H9 (cell line): ENCODE measurements at places on chromosomes 2 and 18. TPM values are rescaled to one million over a fixed set of nuclear protein-coding genes. Genes with fewer than 3 reads are reported as not detected.

Gene CROCC2
- total RNA-seq = not detected in 2 replicates

Gene SERPINB3
- total RNA-seq = 1.7 TPM in 2 replicates

Gene NCL
- total RNA-seq = 1,269 and 1,271 TPM in 2 replicates

- H3K27me3 ChIP-seq = no peaks in the 10 kb centered on the region
- peaks cover 6% of the 10 kb centered on the region for H3K36me3 ChIP-seq
- DNase-seq = peak; percentile 40
- no peak overlapping the region for H3K27ac ChIP-seq
- no peaks in the 10 kb centered on the region for H3K4me1 ChIP-seq
- no peak overlapping the region for H3K4me3 ChIP-seq
Measured at GRCh38 chr2:122100346-122100745, 344.9 kb downstream of the TSN start.

DNA sequence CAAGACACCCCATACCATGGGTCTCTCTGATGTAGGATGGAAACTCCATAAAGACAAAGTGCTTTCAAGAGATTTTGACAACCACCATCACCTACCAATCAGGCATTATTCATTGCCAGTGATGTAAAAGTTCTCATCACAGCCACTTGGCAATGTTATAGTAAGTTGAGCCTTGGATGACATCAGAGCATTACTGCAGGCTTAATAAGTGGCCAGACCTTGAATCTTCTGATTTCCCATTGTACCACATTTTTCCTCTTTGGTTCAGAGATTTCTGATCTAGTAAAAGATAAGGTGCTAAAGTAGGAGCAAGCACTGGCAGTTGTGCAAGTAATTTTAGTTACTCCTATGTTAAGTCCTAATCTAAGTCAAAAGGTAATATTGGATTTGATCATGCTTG lies 36.5 kb downstream of the OSR1 start:
- no peak overlapping the region for H3K4me3 ChIP-seq
- DNase-seq = no peak
- H3K36me3 ChIP-seq = no peaks in the 10 kb centered on the region
- no peaks in the 10 kb centered on the region for H3K27me3 ChIP-seq

GRCh38 chr2:11142330-11142729 lies 12.9 kb upstream of the SLC66A3 start:
- no peak overlapping the region for H3K27ac ChIP-seq
- H3K36me3 ChIP-seq = no peaks in the 10 kb centered on the region
- no peaks in the 10 kb centered on the region for H3K27me3 ChIP-seq
- no peak overlapping the region for H3K4me3 ChIP-seq
- no peaks in the 10 kb centered on the region for H3K4me1 ChIP-seq
- no peak for DNase-seq

DNA sequence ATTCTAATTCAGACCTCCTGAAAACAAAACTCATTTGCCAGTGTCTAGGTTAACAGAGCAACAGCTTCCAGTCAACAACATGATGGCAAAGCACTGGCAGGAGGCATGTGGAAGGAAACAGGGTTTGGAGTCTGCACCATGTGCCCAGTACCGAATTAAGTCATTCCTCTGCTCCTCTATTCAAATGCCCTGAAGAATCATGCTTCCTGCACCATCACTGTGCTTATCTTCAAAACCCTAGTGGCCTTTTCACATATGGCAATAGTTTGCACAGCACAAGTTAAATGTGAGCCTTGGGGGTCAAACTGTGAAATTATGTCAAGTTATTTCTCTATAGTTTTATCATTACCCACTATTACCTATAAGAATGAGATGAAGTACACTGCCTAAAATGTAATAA lies 75.4 kb upstream of the GRB14 start:
- DNase-seq = no peak
- no peaks in the 10 kb centered on the region for H3K36me3 ChIP-seq
- no peaks in the 10 kb centered on the region for H3K4me1 ChIP-seq
- H3K4me3 ChIP-seq = no peak overlapping the region
- H3K27ac ChIP-seq = no peak overlapping the region

DNA sequence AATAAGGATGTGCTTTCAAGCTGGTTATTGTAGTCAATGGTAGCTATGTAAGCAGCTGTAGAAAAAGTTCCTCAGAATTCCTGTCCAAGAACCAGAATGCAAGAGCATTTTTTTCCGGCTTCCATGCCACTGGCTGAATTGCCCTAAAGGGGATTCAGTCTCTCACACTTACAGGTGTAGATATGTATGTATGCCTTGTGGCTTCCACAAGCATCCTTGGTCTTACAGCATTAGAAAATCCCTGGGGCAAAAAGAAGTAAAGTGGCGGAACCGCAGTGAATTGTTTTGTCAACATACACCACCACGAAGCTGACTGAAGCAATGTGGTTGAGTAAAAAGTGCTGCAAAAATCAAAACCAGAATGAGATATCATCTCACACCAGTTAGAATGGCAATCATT lies 54.6 kb downstream of the FANCL start:
- no peak for DNase-seq
- no peaks in the 10 kb centered on the region for H3K4me1 ChIP-seq
- H3K4me3 ChIP-seq = no peak overlapping the region
- H3K27me3 ChIP-seq = no peaks in the 10 kb centered on the region
- peaks cover 35% of the 10 kb centered on the region for H3K36me3 ChIP-seq
- no peak overlapping the region for H3K27ac ChIP-seq

DNA sequence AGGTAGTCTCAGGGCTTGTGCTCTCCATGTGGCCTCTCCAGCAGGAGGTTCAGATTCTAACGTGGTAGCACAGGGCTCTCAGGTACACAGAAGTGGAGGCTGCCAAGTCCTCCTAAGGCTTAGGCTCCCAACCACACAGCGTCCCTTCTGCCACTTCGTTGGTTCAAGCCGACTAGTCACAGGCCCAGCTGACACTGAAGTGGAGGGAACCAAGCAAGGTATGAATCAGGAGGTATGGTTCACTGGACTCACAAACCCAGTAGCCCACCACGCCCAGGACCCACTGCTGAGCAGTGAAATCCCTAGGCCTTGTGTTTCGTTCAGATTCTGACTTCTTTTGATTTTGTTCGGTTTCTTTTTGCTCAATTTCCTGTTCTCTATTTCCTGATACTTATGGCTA lies 46.0 kb upstream of the SEC11C start:
- no peak overlapping the region for H3K27ac ChIP-seq
- peaks cover 6% of the 10 kb centered on the region; the same call in 1 of the 2 replicates for H3K4me1 ChIP-seq
- no peak for DNase-seq
- H3K27me3 ChIP-seq = no peaks in the 10 kb centered on the region
- no peaks in the 10 kb centered on the region for H3K36me3 ChIP-seq

GRCh38 chr2:6352247-6352646 lies 513.5 kb downstream of the CMPK2 start:
- no peak overlapping the region for H3K27ac ChIP-seq
- DNase-seq = no peak
- H3K27me3 ChIP-seq = no peaks in the 10 kb centered on the region
- H3K4me1 ChIP-seq = no peaks in the 10 kb centered on the region
- no peaks in the 10 kb centered on the region for H3K36me3 ChIP-seq

DNA sequence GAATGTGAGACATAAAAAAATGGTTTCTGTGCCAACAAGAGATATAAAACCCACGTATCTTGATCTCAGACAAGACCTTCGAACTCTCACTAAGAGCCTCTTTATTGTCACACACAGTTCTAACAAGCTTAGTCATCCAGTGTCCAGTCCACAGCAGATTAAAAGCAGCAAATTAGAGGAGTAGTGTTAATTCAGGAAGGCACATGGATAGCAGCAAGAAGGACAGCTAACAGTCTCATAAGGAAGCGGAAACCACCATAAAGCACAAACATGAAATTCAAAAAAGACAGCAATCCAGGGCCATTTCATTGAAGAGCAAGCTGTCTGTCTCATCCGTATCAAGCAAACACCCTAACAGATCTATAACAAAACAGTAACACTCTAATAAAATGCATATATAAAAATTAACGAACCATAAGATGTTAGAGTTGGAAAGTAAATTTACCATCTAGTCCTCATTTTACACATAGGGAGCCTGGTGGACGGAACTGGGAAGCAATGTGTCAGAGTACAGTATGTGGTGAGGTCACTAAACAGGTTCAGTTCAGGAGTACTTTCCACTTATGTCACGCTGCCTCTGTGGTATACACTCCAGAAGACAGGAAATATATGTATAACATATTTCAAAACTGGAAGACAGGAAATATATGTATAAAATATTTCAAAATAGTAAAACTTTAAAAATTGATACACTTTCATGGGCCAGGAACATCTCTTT lies 18.3 kb downstream of the AAK1 start:
- H3K4me3 ChIP-seq = no peak overlapping the region
- no peak overlapping the region for H3K27ac ChIP-seq
- H3K27me3 ChIP-seq = no peaks in the 10 kb centered on the region
- peaks cover 5% of the 10 kb centered on the region for H3K36me3 ChIP-seq
- no peaks in the 10 kb centered on the region for H3K4me1 ChIP-seq
- DNase-seq = no peak

DNA sequence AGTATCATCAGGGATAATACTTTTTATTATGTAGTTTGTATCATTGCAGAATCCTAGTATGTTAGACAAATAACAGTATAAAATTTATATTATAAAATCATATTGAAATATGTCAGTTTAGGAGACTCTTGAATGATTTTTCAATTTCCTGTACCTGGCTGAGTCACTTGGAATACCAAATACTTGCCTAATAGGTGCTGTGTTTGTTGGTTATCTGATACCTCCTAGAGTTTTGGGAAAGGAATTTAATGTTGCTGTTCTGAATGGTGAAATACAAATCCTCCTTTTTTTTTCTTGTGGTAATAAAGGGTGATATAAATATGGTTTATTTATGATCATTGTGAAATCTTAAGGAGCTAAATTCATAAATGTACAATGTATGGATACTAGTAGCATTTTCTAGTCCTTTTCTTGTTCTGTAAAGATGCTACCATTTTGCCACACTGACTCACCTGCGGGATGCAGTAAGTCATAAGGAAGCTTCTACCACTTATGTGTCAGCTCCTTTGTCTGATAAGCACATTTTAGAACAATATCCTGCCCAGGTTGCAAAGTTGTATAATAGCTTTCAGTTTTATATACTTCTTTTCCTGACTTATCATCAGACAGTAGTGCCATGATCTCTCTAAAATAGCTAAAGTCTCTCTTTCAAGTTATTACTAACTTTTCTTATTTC lies 465.5 kb downstream of the XIRP2 start:
- H3K27me3 ChIP-seq = no peaks in the 10 kb centered on the region
- DNase-seq = no peak
- H3K36me3 ChIP-seq = peaks cover 8% of the 10 kb centered on the region
- H3K4me3 ChIP-seq = no peak overlapping the region

DNA sequence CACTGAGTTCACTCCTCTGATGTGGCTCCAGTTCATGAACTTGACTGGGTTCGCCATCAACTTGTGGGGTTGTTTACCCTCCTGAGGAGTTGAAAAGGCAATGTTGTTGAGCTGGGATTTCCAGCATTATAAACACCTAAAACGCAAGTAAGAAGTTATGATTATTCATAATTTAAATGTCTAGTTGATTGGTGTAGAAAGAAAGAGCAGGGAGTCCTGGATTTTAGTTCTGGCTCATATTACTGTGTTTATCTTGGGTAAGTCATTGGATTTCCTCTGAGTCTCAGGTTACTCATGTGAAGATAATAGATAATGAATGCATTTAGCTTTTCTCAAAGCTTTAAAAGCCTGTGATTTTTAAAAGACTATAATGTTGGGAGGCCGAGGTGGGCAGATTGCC lies 438.0 kb upstream of the CDH20 start:
- H3K4me1 ChIP-seq = no peaks in the 10 kb centered on the region
- H3K4me3 ChIP-seq = no peak overlapping the region
- H3K36me3 ChIP-seq = no peaks in the 10 kb centered on the region
- H3K27ac ChIP-seq = no peak overlapping the region
- no peak for DNase-seq
